BJ (cell line): ENCODE measurements at places on chromosomes 12 and 14. TPM values are rescaled to one million over a fixed set of nuclear protein-coding genes. Genes with fewer than 3 reads are reported as not detected.

GRCh38 chr12:105906561-105906960, 232.2 kb downstream of the NUAK1 start:
- no peak for DNase-seq

The CEBPE gene
- polyA plus RNA-seq, result not detected in 2 replicates

The MGP gene
- 116 and 193 TPM in 2 replicates for polyA plus RNA-seq

DNA sequence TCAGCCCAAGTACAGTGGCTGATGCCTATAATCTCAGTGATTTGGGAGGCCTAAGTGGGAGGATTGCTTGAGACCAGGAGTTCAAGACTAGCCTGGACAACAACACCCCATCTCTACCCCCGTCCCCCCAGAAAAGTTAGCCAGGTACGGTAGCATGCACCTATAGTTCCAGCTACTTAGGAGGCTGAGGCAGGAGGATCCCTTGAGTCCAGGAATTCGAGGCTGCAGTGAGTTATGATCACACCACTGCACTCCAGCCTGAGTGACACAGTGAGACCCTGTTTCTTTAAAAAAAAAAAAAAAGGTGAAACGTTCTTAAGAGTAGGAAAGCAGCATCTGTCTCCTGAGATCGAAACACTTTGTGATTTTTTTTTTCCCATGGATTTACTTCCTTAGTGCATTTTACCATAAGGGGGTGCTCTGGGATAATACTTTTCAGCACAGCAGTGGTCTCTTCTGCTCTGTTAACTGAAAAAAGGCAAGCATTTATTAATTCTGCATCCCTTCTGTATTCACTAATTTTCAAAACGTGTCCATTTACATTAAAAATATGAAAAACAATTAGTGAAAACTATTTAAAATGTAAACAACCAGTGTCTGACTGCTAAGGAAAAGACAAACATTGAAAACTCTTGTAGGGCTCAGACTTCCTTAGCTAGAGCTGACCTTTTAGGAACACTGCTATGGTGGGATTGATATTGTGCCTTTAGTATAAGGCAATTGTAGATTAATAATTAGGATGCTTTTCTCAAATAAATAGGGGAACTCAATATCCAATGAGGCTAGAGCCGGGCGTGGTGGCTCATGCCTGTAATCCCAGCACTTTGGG, 31.2 kb upstream of the USP44 start:
- no peak for DNase-seq

DNA sequence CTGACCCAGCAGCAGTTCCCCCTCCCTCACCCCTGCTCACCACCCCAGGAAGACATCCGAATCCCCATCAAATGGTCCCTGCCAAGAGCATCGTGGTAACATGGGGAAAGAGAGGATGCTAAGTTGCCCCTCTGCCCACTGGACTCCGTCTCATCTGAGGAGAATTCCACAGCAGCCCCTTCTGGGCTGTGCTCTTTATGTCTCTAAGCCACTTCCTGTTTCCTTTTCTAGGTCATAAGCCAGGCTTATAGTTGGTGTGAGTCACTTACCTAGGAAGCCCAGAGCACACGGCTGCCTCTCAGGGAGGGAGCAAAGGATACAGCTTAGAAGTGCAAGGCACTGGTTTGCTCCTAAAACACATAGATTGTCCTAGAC, 76.0 kb downstream of the VCPKMT start:
- DNase-seq, result no peak

The FAM90A1 gene
- polyA plus RNA-seq, result 0.20 and 0.22 TPM in 2 replicates

The IL31 gene
- not detected in 2 replicates for polyA plus RNA-seq

The ADAM20 gene
- polyA plus RNA-seq, result 0.04 and 0.13 TPM in 2 replicates

GRCh38 chr12:30396576-30396975, 299.1 kb downstream of the IPO8 start:
- no peak for DNase-seq

DNA sequence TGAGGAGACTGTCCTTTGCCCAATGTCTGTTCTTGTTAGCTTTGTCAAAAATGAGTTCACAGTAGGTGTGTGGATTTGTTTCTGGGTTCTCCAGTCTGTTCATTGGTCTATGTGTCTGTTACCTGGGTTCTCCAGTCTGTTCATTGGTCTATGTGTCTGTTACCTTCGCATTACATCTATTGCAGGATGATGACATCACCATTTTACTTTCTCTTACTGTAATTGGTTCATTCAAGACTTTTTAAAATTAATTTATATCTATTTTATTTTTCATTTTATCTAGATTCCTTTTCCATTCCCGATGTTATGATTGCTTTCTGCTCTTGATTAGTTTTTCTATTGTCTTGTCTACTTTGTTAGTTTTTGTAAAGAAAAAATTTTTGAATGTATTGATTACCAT, 615.5 kb downstream of the SOX5 start:
- no peak for DNase-seq

DNA sequence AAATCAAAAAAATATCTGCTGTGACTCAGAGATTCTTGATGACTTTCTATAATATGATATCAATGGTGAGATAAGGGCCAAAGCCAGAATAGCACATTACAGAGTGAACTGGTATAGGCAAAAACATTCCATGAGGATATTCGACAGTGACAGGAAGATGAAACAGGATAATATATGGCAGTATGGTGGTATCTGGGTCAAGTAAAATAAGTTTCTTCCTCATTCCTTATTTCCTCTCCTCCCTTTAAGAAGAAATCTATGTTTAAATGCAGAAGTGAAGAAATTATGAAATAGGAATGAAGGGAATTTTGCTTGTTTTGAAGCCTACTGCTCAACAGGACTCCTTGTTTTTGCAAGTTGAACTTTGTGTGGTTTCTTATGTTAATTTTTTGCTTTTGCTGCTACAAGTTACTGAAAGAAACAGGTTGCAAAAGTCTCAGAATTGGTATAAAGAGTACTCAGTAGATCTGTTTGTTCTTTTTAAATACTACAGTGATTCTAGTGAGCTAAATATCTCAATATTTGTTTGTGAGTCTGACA, 7.0 kb downstream of the ACSS3 start:
- DNase-seq, result no peak

The SIX1 gene
- polyA plus RNA-seq, result 3.2 and 6.1 TPM in 2 replicates

DNA sequence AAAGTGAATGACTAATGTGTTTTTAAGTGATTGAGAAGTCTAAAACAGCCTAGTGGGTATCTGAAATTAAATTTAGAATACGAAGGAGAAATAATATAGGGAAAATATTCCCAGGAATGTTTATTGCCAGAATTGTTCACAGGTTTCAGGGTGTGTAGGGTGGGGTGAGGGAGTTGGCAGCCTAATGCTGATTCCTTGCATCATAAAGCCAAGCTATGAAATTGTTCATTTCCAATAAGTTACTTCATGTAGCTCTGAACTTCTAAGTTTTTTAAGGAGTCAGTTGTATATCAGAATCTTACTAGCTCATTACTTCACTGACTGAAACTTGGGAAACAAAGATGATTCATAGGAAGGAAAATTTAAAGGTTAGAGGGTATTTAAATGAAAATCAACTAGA, 56.4 kb downstream of the RAB35 start:
- DNase-seq, result no peak

GRCh38 chr12:26813812-26814211, 19.2 kb downstream of the ITPR2 start:
- DNase-seq, result no peak

- no peak for DNase-seq
Observed at GRCh38 chr14:67571991-67572323, 28.1 kb downstream of the PIGH start.

- no peak for DNase-seq
Observed at GRCh38 chr14:100695423-100695738, 31.3 kb upstream of the DLK1 start.

- DNase-seq, result no peak
Observed at GRCh38 chr12:57576613-57577160, 14.3 kb upstream of the PIP4K2C start.

DNA sequence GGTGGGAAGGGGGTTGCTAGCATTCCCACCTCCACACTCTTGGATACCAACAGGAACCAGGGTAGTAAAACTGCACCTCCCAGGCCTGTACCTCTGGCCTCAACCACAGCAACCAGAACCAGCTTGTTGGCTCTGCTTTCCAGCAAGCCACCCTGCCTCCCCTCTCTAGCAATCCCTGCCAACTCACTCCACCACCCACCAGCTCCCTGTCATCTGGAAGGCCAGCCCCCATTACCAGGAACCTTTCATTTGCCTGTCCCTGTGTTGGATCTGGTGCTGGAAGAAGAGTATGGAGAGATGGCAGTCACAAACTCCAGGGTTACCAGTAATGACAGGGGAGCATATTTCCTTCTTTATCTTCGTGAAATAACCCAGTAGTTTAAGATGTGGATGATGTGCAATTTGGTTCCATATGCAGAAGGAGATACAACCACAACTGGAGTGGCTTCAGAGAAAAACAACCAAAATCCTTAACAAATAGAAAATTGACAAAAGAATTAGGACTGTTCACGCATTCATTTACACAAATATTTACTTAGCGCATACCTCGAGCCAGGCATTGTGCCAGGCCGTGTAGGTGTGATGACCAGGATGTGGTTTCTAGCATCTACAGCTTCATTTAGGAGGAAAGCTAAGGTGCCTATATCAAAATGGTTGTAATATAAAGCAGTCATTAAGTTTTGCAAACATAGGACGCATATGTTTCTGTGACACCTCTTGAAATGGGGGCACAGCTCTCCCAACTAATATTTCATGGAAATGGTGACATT, 3.4 kb downstream of the B4GALNT3 start:
- no peak for DNase-seq

DNA sequence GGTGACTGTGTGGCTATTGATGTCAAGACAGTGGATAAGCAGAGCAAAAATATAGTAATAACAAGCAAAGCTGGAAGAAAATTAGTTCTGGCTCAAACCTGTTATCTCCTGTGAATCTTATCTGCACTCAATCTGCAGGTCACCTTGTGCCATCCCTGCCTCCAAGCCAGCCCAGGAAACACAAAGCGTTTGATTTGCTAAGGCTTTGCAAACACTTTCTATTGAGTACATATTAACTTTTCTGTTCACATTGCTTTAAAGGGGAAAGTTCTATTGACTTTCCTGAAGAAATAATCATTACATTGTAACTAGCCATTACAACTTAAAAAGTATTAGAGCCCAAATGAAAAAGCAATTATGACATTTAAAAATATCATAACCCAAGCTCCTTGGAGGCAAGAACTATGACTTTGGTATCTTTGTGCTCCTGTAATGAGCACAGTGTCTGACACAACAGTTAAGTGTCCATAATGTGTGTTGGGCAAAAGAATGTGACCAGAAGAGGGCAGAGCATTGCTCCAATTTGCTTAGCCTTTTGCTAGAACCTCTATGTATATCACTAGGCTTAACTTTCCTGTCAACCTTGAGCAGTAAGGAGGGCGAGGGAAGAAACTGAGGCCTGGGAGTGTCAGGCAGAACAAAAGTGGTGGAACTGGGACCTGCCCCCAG, 24.7 kb downstream of the SERPINA3 start:
- DNase-seq, result no peak

GRCh38 chr12:54012631-54013409, 4.0 kb downstream of the HOXC8 start:
- DNase-seq, result no peak

- DNase-seq, result no peak
Observed at GRCh38 chr14:68564826-68565759, 227.8 kb downstream of the ZFP36L1 start.

- DNase-seq, result no peak
Observed at GRCh38 chr14:56390859-56391258, 188.7 kb upstream of the TMEM260 start.

DNA sequence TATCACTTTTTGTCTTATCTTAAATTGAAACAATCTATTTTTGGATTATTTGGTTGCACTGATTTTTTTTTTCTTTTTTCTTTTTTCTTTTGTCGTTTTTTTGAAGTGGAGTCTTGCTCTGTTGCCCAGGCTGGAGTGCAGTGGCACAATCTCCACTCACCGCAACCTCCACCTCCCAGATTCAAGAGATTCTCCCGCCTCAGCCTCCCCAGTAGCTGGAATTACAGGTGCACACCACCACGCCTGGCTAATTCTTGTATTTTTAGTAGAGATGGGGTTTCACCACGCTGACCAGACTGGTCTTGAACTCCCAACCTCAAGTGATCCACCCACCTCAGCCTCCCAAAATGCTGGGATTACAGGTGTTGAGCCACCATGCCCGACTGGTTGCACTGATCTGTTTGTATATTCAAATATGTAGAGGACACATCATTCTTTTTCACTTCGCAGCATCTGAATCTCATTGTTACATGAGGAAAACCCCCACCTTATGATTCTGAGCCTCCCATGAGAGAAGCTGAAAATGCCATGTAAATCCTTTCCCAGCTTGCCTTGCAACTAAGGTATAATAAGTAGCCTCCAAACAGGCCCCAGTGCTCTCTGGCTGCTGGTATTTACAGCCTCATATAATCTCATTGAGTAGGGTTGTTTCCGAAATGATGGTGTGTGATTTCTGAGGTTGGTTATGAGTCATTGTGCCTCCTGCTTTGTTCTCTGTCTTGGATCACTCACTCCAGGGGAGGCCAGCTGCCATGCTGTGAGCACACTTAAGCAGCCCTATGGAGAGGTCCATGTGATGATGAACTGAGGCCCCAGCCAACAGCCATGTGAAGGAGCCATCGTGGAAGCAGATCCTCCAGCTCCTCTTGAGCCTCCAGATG, 5.2 kb upstream of the HSP90B1 start:
- peak; percentile 40 for DNase-seq

DNA sequence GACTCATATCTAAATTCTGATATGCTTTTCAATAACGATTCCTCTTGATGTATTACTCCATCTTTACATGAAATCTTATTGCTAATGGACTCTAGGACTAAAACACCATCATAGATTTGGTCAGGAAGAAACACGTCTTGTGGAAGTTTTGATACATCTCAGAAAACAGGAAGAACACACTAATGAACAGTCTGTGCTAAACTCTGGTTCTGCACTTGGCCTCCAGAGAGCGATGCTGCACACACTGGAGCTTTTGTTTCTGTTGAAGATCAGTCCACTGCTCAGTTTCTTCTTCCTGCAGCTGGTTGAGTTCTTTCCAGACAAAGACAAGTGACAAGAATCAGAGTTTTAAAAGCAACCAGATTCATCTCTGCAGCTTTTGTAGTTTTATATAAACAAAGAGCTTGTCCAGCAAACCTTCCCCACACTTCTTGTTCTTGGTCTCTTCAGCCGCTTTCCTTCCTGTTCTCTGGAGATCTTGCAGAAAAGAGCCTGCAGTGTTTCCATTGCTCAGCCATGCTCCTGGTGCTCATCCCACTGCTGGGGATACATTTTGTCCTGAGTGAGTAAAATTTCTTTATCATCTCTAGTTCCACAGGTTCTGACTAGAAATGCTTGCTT, 229.1 kb upstream of the OR4E1 start:
- no peak for DNase-seq

The KRT79 gene
- not detected in 2 replicates for polyA plus RNA-seq

DNA sequence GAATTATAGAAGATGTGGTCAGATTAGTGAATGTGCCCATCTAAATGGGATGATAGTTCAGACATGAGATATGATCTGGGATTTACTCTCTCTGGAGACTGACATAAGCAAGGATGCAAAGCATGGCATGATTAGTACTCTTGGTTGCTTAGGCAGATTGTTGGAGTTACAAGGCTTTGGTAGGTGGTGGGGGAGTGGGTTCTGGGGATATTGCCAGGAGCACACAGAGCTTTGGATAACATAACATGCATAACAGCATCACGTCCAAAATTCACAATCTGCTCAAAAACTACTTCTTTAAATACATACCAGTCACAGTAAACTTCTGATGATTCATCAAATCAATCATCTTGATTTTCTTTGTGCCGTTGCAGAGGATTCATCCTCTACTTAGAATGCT, 287.4 kb downstream of the ACSS3 start:
- DNase-seq, result no peak

The ABCD2 gene
- polyA plus RNA-seq, result not detected in 2 replicates

The NTN4 gene
- 364 and 582 TPM in 2 replicates for polyA plus RNA-seq

GRCh38 chr14:98944989-98945388, 327.0 kb downstream of the BCL11B start:
- DNase-seq, result no peak

- no peak for DNase-seq
Observed at GRCh38 chr12:115798309-115798917, 479.1 kb downstream of the MED13L start.
